ENCODE measurements at places on chromosomes 6 and 20.

GRCh38 chr20:50286609-50287008 lies 96.0 kb downstream of the CEBPB start:
- no peak for DNase-seq

DNA sequence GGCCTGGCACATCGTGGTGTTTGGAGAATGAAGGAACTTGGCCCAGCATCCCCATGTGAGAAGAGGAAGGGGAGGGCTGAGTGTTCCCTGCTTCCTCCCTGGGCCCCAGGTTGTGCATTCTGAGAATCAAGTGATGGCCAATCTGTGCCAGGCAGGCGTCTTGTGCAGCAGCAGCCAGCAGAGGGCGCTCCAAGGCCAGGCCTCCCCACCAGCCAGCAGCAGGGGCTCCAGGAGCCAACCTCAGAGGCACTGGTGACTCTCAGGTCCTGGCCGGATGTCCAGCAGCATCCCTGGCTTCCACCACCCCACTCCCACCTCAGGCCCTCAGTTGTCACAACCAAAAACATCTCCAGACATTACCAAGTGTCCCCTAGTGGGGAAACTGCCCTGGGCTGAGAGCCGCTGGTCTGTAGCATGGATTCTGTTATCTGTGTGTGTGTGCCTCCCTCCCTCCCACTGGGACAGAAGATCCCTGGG lies 192.0 kb downstream of the PREX1 start:
- no peak for DNase-seq

- no peak for DNase-seq
These were observed 36.3 kb upstream of the SULF2 start for GRCh38 chr20:47821481-47822100.

- no peak for DNase-seq
These were observed 103.8 kb downstream of the DST start for GRCh38 chr6:56538851-56539250.

- DNase-seq = no peak
These were observed 30.7 kb downstream of the LY86 start for GRCh38 chr6:6619021-6619794.

All from body of pancreas (tissue), 4 donors.